T-helper 1 cell (primary cell): ENCODE measurements at places on chromosomes 16 and 17.
A peak's percentile ranks its signal among the peaks of the same experiment; 100 is the strongest.

DNA sequence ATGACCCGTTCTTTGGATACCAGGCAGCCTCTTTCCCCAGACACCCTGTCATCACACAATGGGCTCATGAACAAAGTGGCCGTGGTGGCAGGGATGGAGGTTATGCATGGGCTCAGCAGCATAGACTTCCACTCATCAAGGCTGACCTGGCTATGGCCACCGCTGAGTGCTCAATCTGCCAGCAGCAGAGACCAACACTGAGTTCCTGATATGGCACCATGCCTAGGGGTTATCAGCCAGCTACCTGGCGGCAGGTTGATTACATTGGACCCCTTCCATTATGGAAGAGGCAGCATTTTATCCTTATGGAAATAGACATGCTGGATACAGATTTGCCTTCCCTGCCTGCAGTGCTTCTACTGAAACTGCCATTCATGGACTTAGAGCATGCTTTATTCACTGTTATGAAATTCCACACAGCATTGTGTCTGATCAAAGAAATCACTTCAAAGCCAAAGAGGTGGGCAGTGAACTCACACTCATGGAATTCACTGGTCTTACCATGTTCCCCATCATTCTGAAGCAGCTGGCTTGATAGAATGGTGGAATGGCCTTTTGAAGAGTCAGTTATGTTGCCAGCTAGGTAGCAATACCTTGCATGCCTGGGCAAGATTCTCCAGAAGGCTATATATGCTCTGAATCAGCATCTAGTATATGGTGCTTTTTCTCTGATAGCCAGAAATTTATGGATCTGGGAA is 160.6 kb downstream of the PRKCB start:
- DNase-seq: no peak

DNA sequence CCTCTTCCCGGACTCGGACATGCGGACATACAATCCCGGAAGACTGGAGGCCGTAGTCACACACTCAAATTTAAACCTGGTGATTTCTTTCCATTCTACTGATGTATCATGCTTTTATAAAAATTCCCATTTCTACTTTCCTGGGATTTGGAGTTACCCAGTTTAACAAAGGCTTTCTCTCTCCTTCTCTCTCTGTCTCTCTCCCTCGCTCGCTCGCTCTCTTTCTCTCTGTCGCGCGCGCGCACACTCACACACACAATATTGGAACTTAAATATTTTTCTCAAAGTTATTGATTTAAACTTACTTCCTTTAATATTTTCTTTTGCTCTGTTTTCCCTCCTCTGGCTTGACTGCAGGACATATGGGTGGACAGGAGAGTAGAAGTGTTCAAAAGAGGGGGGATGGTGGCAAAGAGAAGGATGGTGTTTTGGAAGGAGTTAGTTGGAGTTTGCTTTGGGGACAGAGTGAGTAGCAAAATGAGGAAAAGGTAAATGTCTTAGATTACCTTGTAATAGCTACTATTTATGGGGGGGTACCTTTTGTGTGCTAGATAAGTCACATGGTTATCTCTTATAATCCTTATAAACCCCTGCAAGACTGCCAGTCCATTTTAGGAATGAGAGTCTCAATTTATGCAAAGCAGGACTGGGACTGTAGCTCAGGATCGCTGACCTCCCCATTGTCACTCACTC is 878 bp upstream of the TRIM25 start:
- DNase-seq: no peak

DNA sequence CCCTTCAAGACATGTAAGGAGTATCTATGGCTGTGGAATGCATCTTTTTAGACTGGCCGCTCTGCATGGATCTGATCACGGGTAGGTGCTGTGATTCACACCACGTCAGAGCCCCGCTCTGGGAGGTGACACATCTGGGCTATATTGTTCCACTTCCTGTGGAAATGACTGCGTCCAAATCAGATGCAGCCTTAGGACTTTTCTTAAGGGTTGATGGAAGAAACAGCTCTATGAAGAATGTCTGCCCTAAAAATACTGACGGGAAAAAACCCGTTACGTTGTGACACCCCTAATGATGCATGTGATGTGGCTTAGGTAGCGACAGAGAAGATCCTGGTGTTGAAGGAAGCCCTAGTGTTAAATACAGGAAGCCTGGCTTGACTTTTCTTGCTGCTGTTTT is 12.2 kb downstream of the BANP start:
- DNase-seq: no peak

GRCh38 chr16:55666012-55666411 is 10.2 kb downstream of the SLC6A2 start:
- no peak for DNase-seq

GRCh38 chr16:28873543-28874201 is 4.6 kb upstream of the ATP2A1 start:
- DNase-seq: peak; percentile 25

DNA sequence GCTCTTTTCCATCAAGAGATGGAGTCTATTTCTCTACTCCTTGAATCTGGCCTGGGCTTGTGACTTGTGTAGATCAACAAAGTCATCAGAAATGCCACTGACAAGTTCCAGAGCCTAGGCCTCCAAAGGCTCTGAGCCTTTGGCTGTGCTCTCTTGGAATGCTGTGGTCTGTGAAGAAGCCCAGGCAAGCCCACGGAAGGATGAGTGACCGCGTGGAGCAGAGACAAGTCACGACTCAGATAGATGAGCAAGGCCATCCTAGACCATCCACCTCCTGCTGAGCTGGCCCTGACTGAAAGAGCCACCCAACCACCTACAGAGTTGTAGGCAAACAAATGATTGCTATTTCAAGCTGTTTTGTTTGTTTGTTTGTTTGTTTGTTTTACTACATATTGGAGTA is 11.6 kb upstream of the ICAM2 start:
- DNase-seq: no peak

DNA sequence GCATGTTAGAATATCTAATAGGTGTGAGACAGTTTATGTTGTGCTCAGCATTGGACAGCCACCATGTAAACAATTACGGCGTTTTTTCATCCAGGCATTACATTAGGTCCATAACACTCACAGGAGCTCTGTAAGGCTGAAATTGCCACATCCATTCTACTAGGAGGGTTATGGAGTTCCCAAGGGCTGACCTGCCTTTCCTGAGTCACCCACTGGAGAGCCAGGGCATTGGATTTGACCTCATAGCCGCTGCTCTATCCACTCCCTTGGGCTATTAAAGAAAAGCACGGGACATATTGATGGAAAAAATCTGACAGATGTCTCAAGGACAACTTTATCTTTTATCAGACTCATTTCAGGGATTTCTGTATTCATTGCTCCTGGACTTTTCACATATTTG is 306.3 kb upstream of the HSBP1 start:
- no peak for DNase-seq
